Subcutaneous adipose tissue (tissue), 4 donors: ENCODE measurements at places on chromosomes 2 and 18. TPM values are rescaled to one million over a fixed set of nuclear protein-coding genes. Genes with fewer than 3 reads are reported as not detected.

LOXL3 gene
- total RNA-seq = 7.3 TPM

NETO1 gene
- 0.51 TPM for total RNA-seq

TAF4B gene
- total RNA-seq = 14.5 TPM

RFX8 gene
- total RNA-seq = 0.94 TPM
